Stimulated activated CD8-positive, alpha-beta memory T cell treated with anti-CD3 and anti-CD28 coated beads, Interleukin-7, amount 100 ng/mL, for 1 hour (primary cell): ENCODE measurements at places on chromosomes 12 and 14.

DNA sequence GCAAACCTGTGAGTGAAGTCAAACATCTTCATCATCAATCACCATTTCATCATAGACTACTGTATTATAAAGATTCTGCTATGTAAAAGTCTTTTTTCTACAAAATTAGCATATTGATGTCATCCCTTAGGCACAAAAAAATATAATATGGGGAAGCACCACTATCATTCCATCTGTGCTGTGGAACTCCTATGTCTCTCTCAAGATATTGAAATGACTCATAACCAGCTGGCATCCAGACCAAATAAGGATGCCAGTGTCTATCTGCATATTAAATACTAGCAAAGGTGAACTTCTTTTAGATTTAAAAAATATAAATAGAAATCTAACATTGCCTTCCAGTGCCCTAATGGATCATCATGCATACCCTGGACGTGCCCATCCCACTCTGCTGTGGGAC lies 17.9 kb upstream of the DCAF5 start:
- DNase-seq, result no peak

DNA sequence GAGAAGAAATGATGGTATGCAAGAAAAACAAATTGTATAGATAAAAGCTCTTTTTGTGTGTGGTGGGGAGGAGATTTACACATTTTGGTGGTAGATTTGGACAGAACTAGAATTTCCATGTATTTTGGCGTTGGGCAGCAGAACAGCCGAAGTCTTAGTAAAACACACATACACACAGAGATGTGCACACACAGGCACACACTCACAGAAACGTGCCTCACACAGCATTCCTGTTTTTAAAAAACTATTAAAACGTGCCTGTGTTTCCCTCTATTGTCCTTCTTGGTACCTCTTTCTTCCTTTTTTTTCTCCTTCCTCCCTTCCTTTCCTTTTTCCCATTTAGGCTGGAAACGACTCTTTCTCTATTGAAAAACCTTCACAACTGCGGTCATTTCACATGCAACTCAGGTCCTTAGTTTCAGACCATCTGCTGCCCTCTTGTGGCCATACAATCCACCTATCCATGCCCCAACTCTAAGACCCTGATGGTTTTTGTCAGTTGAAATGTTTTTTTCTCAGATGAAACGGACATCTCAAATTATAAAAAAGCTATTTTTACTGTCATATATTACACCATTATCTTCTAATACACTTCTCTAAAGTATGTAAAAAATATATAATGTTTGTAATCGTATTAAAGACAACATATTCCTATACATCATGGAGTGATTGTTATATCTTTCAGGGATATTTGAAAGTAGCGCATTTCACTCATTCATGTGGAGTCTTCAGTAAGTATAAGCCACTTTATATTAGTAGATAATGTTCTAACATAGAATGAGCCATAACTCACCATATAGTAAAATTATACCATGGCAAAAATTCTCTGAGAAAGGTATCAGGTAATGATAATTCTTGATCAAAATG lies 386.7 kb upstream of the NOVA1 start:
- DNase-seq, result no peak

DNA sequence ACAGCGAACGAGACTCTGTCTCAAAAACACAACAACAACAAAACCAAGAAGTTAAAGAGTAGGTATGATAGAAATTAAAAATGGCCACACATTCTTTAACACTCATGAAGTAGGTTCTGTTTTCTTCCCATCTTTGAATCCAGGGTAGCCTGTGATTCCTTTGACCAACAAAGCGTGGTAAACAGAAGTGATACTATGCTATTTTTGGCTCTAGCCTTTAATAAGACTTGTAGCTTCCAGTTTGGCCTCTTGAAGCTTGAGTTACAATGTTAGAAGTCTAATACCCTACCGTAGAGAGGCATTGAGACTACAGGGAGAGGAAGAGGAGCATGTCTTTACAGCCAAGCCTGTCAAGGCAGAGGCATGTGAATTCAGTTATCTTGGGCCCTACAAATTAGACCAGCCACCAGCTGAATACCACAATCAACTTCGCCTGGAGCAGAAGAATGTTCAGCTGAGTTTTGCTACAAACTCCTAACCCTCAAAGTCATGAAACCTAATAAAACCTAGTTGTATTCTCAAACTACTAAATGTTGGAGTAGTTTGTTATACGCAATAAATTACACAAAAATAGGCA lies 4.9 kb upstream of the NEMF start:
- DNase-seq, result no peak

DNA sequence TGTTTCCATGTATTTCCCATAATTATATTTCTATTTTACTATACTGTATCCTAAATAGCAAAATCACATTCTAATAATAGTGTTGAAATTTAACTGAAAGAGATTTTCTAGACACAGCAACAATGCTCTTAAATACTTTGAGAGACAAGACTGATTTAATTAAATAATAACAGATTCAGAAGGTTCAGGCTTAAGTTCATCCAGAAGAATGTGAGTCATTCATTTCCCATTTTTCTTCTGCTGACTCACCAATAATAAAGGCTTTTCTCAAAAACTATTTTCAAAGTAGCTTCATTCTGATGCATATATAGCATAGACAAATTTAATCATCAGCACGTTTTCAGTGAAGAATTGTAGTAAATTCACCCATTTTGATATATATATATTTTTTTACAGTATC lies 481.4 kb downstream of the MDGA2 start:
- DNase-seq, result no peak

- no peak for DNase-seq
Observed at GRCh38 chr12:54749191-54749818, 101.1 kb upstream of the DCD start.

DNA sequence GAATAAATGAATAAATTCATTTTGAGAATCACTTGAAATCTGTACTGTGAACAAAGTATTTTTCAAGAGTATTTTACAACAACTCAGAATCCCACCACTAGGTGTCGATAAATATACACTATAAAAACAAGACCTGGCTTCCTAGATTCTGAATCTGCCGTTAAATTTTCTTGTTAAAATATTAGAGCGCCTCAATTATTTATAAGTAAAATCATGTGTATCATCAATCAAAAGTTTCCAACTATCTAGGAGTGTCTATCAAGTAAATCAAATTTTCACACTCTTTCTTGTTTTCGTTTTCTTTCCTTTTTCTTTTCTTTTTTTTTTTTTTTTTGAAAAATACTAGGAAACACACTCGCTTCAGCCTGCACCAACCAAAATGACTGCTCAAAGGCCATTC lies 179.2 kb upstream of the DCN start:
- no peak for DNase-seq

- DNase-seq, result no peak
Observed at GRCh38 chr14:54642801-54643695, 76.1 kb downstream of the SAMD4A start.

DNA sequence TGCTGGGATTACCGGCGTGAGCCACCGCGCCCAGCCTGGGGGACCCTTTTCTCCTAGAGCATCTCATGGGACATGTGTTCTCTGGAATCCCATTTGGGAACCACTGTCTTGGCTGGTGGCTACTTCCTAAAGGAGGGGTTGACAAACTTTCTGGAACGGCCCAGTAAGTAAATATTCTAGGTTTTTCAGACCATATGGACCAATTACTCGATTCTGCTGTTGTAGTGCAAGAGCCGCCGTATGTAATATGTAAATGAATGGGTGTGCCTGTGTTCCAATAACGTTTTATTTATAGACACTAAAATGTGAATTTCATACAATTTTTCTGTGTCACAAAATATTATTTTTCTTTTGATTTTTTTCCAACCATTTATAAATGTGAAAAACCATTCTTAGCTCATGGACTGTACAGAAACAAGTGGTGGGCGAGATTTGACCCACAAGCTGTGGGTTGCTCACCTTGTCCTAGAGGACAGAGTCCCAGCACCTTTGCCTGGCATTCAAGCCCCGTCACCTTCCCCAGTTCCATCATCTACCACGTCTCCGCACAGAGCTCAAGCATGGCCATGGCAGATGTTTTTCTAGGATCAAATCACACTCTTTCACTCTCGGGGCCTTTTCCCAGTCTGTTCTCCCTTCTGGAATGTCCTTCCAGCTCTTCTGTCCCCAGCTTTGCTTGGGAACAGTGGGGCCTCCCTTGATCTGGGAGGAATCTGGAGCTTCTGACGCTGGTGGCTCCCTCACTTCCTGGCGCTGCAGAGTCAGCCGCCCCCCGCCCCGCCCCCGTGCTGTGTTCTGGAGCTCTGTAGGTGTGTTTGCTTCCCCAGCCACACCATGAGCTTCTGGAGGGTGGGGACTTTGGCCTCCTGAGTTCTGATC lies 17.9 kb upstream of the RCOR1 start:
- no peak for DNase-seq
